H7 (cell line): ENCODE measurements at places on chromosomes 5 and 9. TPM values are rescaled to one million over a fixed set of nuclear protein-coding genes. Genes with fewer than 3 reads are reported as not detected.

The EIF4E1B gene
- total RNA-seq, result 0.33 and 0.97 TPM in 2 replicates

The HTR4 gene
- not detected in 2 replicates for total RNA-seq

The CCDC180 gene
- total RNA-seq, result 4.7 and 6.2 TPM in 2 replicates

The PRDM9 gene
- 0.41 TPM in 1 of 2 replicates, not detected in the other for total RNA-seq

The BRD3OS gene
- total RNA-seq, result 16.2 and 25.7 TPM in 2 replicates

The DROSHA gene
- 36.0 and 81.8 TPM in 2 replicates for total RNA-seq

The GABRA1 gene
- 0.76 and 1.4 TPM in 2 replicates for total RNA-seq

The IFNA2 gene
- total RNA-seq, result not detected in 2 replicates

The QRFP gene
- total RNA-seq, result not detected in 2 replicates

The CERCAM gene
- total RNA-seq, result 12.6 and 15.5 TPM in 2 replicates

The ANKRD18B gene
- 4.9 and 14.4 TPM in 2 replicates for total RNA-seq

The ERAP2 gene
- 0.67 TPM in 1 of 2 replicates, not detected in the other for total RNA-seq

The KIF24 gene
- 4.5 and 4.7 TPM in 2 replicates for total RNA-seq

The ACOT12 gene
- total RNA-seq, result not detected in 2 replicates

The KIF20A gene
- 138 and 155 TPM in 2 replicates for total RNA-seq

The ST8SIA4 gene
- total RNA-seq, result 1.00 and 2.5 TPM in 2 replicates

The DRD1 gene
- 0.10 TPM in 1 of 2 replicates, not detected in the other for total RNA-seq

The IFNA10 gene
- total RNA-seq, result not detected in 2 replicates

The GRIN3A gene
- 0.04 TPM in 1 of 2 replicates, not detected in the other for total RNA-seq

The KCNMB1 gene
- total RNA-seq, result 0.07 TPM in 1 of 2 replicates, not detected in the other

The SPRY4 gene
- 71.7 and 93.3 TPM in 2 replicates for total RNA-seq

The FRRS1L gene
- 0.14 and 0.18 TPM in 2 replicates for total RNA-seq

The SURF2 gene
- total RNA-seq, result 25.8 and 28.1 TPM in 2 replicates

The NDUFS4 gene
- total RNA-seq, result 106 and 163 TPM in 2 replicates

The GLRA1 gene
- not detected in 2 replicates for total RNA-seq

The C6 gene
- not detected in 2 replicates for total RNA-seq

The TLX3 gene
- total RNA-seq, result not detected in 2 replicates

The SOX30 gene
- total RNA-seq, result 0.04 and 0.42 TPM in 2 replicates

The BASP1 gene
- total RNA-seq, result 144 and 153 TPM in 2 replicates
